ENCODE measurements at places on chromosomes 2 and 18. TPM values are rescaled to one million over a fixed set of nuclear protein-coding genes. Genes with fewer than 3 reads are reported as not detected.
A peak's percentile ranks its signal among the peaks of the same experiment; 100 is the strongest.

- no peaks in the 10 kb centered on the region for H3K36me3 ChIP-seq
- H3K27me3 ChIP-seq: no peaks in the 10 kb centered on the region
- peak; percentile 17 for DNase-seq
- no peak overlapping the region for H3K4me3 ChIP-seq
Measured at GRCh38 chr2:164903204-164903603, 52.1 kb downstream of the SLC38A11 start.

DNA sequence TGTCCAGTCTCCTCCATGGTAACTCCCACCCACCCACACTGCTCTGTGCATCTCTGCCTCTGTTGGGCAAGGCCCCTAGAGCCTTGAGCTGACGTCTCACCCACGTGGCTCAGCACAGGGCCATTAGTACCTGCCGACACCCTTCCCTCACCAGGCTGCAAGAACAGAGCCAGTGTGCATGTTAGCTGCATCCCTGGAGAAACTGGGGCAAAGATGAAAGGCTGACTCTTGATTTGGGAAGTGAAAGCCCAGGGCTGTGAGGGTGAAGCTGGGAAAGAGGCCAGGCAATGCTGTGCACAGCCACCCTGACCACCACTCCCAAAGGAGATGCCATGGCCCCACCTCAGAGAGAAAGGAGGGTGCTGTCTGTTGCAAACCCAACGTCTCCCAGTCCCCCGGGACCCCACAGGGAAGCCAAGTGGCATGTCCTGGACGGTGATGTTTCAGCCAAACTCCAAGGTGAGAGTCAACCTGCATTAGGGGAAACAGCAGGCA, 20.0 kb upstream of the HPCAL1 start:
- DNase-seq: peak; percentile 81
- H3K4me3 ChIP-seq: no peak overlapping the region
- peak overlapping the region; percentile 90 for H3K27ac ChIP-seq

- H3K4me1 ChIP-seq: peaks cover 7% of the 10 kb centered on the region
- no peaks in the 10 kb centered on the region for H3K27me3 ChIP-seq
- H3K36me3 ChIP-seq: no peaks in the 10 kb centered on the region
- no peak for DNase-seq
Measured at GRCh38 chr2:226408141-226408540, 391.5 kb downstream of the IRS1 start.

GRCh38 chr2:112004253-112004645, 50.8 kb upstream of the TMEM87B start:
- peaks cover 6% of the 10 kb centered on the region for H3K4me1 ChIP-seq
- no peak overlapping the region for H3K4me3 ChIP-seq
- H3K36me3 ChIP-seq: no peaks in the 10 kb centered on the region
- peak; percentile 18 for DNase-seq
- no peak overlapping the region for H3K27ac ChIP-seq
- H3K27me3 ChIP-seq: peaks cover 8% of the 10 kb centered on the region

GRCh38 chr2:187349326-187349944, 98.6 kb downstream of the CALCRL start:
- H3K4me1 ChIP-seq: peaks cover 8% of the 10 kb centered on the region
- no peak for DNase-seq
- H3K36me3 ChIP-seq: no peaks in the 10 kb centered on the region
- H3K27me3 ChIP-seq: no peaks in the 10 kb centered on the region

- no peaks in the 10 kb centered on the region for H3K36me3 ChIP-seq
- no peak overlapping the region for H3K4me3 ChIP-seq
- peaks cover 20% of the 10 kb centered on the region for H3K4me1 ChIP-seq
- no peak overlapping the region for H3K27ac ChIP-seq
- H3K27me3 ChIP-seq: no peaks in the 10 kb centered on the region
Measured at GRCh38 chr2:227507963-227508362, 36.0 kb downstream of the AGFG1 start.

DNA sequence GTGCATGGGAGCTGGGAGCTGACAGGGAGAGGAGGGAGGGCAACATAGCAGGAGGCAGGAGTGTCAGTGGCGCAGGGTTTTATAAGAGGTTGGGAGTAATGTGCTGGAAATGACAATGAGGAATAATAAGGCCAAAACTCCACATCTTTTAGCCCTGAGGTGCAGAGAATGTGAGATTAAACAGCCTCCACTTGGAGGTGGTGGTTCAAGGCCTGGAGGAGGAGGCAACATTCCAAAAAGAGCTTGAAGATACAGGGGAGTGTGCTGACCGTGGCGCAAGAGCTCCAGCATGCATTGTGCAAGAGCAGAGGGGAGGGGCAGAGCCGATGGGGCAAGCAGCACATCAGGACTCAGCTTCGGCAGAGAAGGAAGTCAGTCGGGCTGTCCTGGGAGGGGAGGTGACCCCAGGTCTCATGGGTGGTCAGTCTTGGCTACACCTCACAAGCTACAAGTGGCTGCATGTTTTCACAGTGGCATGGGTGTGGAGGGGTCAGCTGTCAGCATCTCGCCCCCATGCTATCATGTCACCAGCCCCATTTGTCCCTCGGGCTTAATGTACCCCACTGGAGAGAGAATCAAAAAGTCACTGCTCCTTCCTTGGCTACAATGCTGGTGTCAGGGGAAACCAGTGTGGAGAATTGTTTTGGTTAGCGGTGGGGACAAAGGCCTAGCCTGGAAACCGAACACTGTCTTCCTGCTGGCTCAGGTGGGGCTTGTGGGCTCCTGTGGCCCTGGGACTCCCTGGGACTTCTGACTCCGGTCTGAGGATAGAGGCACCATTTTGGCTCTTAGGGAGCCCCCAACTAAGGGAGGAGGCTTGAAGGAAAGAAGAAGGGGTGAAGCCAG, 208.0 kb downstream of the ZFP36L2 start:
- no peaks in the 10 kb centered on the region for H3K36me3 ChIP-seq
- peak overlapping the region; percentile 13 for H3K4me3 ChIP-seq
- H3K4me1 ChIP-seq: peaks cover 9% of the 10 kb centered on the region
- peak; percentile 83 for DNase-seq

GRCh38 chr2:30679426-30680088, 127.7 kb downstream of the CAPN13 start:
- H3K27me3 ChIP-seq: no peaks in the 10 kb centered on the region
- DNase-seq: peak; percentile 35
- H3K27ac ChIP-seq: no peak overlapping the region

- peak; percentile 96 for DNase-seq
- peaks cover 17% of the 10 kb centered on the region for H3K4me1 ChIP-seq
- peak overlapping the region; percentile 52 for H3K27ac ChIP-seq
- H3K4me3 ChIP-seq: peak overlapping the region; percentile 90
- peaks cover 5% of the 10 kb centered on the region for H3K27me3 ChIP-seq
- no peaks in the 10 kb centered on the region for H3K36me3 ChIP-seq
Measured at GRCh38 chr2:99489063-99489760, 605 bp downstream of the REV1 start.

DNA sequence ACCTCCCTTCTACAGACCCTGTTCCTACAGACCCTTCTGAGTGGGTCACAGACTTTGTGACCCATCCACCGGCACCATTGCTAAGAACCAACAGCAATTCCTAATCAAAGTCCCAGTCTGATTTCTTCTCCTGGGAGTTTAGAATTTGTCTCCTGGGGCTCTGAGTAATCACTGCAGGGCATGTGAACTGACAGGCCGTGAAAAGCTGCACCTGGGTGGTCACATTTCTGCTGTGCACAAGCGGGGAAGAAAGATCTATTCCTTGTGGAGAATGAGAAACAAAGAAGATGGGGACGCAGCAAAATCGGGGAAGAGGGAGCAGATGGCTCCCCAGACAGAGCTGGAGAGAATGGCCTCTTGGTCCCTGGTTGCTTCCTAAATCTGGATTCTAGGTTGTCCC, 151.0 kb downstream of the ARL4C start:
- no peaks in the 10 kb centered on the region for H3K27me3 ChIP-seq
- DNase-seq: no peak
- no peak overlapping the region for H3K4me3 ChIP-seq

The ABCG5 gene
- not detected for total RNA-seq

The AOX1 gene
- 76.4 TPM for total RNA-seq

The BCL11A gene
- 0.29 TPM for total RNA-seq

The DSC3 gene
- total RNA-seq: under 0.01 TPM

Measured in osteoblast (primary cell).